CD4-positive, alpha-beta T cell treated with Interleukin-1 beta for 1 hour (primary cell): ENCODE measurements at places on chromosomes 2 and 18.

DNA sequence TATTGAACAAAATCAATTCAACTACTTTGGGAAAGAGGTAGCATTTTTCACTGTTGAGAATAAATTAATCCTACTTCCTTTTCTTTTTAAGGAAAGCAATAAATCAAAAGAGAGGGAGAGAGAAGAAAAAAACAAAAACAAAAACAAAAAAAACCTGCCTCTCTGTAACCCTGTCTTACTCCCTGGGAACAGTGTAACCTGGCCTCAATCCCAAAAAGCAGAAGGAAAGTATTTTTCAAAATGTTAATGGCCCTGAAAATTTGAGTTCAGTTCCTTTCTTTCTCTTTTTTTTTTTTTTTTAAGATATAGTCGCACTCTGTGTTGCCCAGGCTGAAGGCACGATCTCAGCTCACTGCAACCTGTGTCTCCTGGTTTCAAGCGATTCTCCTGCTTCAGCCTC lies 35.9 kb downstream of the RHOB start:
- DNase-seq, result no peak

- DNase-seq, result no peak
Measured at GRCh38 chr2:162704496-162704895, 134.1 kb downstream of the KCNH7 start.

DNA sequence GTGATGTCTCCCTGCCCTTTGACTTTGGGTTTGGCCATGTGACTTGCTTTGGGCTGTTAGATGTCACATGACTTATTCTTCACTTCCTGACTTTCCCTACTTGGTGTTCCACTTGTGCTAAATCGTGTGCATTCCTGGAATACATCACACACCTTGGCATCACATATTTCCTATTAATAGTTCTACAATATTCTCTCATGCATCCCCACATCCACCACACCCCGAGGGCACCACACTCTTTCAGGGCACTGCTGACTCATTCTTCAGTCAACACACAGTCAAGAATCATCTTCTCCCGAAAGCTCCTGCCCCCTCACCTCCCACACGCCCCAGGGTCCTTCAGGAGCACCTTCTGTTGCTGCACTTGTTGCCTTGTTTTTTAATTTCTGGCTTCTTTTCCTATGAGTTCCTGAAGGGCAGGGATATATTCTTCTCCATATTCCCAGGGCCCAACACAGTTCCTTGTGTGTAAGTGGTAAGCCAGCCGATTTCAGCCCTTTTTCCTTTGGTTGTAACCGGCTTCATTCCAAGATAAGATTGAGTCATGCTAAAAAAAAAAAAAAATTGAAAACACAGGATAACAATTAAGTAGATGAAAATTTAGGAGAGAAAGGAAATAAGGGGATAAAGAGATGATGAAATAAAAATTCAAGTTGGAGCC lies 341.4 kb downstream of the SLC4A3 start:
- DNase-seq, result no peak

DNA sequence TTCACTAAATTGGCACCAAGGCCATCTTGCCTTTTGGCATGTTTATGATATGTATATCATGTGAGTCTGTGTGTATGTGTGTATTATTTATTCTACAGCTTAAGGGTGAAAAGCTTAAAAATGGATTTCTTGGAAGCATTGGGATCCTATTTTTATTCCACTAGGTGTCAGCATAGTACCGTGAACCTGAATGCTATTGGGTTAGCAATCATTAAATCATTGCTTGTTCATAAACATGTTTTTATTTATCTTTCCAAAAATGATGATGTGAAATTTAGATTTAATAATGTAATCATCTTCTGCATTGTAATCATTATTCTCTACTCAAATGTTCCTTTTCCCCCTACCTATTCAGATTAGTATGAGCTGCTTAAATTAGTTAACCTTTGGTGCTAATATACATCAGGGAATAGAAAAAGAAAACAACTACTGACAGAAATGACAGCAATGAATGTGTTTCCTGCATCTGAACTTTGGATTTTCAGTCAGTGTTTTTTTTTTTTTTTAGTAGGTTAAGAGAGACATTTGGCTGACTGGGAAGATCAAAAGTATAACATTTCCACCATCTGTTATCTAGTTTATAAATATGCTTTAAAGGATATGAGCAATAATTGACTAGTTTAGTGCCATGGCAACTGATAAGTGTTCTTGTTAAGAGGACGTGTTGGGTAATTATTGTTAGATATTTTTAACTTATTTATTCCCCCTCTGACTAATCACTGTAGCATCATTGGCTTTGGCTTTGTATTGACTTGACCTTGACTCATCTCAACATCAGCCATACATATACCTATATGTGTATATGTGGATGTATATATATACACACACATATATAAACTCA lies 14.1 kb upstream of the ZSWIM2 start:
- DNase-seq, result no peak

DNA sequence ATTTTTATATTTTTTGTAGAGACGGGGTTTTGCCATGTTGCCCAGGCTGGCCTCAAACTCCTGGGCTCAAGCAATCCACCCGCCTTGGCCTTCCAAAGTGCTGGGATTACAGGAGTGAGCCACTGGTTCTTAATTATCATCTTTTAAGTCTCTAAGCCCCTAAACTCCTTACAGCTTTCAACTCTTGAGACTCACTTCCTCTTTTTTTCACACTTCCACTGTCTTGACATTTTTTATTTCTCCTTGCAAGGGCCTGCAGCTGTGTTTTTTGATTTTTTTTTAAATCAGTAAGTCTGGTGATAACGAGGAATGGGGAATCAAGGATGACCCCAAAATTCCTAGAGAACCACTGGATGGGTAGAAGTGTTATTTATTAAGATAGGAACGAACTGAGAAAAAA lies 8.6 kb upstream of the ABCB11 start:
- no peak for DNase-seq
